ENCODE measurements at places on chromosomes 2 and 18.

GRCh38 chr2:66824926-66825325 lies 390.0 kb downstream of the MEIS1 start:
- no peak for DNase-seq

DNA sequence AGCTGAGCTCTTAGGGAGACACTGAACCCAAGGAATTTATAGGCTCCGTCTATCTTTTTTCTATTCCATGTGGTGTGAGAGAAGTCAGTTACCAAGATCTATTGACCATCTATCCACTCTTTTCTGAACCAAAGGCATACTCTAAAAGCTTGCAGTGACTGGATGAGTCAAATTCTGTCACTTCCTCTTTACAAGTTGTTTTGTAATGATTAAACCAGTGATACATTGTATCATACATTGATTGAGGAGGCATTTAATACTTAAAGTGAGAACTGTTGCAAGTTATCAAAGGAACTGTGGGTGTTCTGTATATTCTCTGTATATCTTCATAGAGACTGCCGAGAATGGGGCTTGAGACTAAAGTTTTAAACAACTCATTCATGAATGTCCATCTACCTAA lies 188.8 kb downstream of the CAMKMT start:
- DNase-seq, result no peak

GRCh38 chr18:48660346-48661228 lies 121.8 kb downstream of the CTIF start:
- no peak for DNase-seq

DNA sequence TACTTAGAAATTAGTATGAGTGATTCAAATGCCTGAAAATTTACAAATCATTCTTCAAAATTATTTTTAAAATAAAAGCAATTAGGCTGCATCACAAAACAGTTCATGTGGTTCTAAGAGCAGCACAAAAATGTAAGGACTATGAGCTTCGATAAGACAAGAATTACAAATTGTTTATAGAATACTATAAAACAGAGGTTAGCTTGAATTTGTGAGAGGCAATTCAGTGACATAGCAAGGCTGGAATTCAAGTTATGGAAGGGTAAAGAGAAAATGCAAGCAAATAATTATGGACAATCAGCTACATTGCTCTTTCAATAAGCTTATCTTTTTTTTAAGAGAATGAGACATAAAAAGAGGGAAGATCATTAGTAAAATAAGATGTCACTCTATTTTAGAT lies 7.1 kb upstream of the XIRP2 start:
- no peak for DNase-seq

DNA sequence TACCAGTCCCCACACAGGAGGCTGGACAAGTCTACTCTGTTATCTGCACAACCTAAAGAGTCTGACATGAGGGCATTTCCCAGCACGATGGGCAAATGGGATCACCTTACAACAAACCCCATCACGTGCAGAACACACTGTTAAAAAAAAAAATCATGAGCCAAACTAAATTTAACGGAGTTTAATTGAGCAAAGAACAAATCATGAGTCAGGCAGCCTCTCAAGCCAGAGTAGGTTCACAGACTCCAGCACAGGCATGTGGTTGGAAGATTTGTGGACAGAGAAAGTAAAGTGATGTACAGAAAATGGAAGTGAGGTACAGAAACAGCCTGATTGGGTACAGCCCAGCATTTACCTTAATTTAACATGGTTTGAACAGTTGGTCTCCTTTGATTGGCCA lies 59.9 kb downstream of the KYNU start:
- DNase-seq, result no peak

All from activated T-cell treated with anti-CD3 and anti-CD28 coated beads for 4 hours (primary cell).